NCI-H774 (cell line): ENCODE measurements at places on chromosomes 3 and 15.

DNA sequence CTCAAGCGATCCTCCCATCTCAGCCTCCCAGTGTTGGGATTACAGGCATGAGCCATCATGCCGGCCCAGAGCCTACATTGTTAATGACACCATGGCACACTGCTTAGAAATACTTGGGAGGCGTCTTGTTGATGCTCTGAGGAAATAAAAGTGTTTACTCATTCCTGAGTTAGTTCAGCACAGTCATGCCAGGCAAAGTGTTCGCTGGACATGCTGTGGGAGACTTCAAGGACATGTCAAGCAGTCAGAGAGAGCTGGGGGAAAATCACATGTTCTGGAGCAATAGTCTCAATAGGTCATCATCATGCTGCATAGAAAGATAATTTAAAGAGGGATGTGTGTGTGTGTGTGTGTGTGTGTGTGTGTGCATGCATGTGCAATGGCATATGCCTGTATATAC is 37.5 kb downstream of the TTC23 start:
- no peak for DNase-seq

DNA sequence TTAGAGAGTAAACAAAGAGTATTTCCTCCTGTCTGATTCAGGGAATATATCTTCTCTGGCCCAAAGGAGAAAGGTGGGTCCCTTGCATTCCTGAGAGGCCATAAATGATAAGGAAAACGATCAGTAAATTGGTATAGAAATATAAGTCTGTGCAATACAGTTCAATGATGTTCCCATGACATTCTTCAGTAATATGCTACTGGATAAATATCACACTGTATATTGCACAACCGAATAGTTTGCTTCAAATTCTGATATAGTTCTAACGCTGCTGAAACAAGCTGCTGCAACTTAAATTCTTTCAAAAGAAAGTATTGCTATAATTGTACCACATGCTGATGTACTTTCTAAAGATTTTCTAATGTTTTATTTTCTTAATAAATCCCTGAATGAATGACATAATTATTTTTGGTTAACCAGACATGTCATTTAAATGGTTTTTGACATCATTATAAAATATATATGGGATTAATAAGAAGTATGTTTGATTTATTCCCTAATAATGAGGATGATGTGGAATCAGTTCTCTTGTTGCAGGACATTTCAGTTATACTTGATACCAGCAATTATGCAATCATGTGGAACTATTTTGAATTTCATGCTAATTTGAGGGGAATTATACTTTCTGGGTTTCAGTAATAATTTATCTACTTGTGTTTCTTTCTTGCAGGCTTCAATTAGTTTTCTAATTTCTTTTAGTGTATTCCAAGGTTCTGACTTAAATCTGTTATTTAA is 44.9 kb downstream of the FGF7 start:
- DNase-seq: no peak

- DNase-seq: no peak
These were observed 358.6 kb downstream of the CHST2 start for GRCh38 chr3:143478115-143478693.

GRCh38 chr15:99954361-99955180 is 221.3 kb upstream of the LYSMD4 start:
- no peak for DNase-seq

DNA sequence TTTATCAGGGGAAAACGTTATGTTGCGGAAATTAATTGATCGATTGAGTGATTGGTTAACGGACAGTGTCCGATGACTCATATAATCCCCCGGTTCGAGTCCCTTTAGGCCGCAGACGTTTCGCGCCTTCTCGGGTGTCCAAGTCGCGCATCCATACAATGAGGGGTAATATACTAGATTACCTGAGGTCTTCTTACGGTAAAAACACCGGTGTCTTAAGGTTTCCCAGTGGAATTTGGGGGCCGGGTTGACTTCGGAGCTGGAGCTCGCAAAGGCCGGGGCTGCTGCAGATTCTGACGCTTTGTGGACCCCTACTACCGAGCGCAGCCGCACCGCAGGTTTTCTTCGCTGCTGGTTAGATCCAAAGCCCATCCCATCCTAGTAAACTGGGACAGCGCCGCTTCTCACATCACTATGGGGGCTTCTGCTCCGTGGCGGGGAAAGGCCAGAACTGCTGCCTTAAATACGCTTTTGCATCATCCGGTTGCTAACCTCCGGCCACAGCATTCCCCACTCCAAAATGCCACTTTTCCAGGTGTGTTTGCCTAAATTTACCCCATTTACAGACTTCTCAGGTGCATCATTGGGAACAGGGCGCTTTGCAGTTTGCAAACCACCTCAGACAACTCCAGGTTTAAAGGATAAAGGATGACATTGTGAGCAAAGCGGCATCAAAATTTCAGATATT is 858 bp upstream of the SACM1L start:
- no peak for DNase-seq

DNA sequence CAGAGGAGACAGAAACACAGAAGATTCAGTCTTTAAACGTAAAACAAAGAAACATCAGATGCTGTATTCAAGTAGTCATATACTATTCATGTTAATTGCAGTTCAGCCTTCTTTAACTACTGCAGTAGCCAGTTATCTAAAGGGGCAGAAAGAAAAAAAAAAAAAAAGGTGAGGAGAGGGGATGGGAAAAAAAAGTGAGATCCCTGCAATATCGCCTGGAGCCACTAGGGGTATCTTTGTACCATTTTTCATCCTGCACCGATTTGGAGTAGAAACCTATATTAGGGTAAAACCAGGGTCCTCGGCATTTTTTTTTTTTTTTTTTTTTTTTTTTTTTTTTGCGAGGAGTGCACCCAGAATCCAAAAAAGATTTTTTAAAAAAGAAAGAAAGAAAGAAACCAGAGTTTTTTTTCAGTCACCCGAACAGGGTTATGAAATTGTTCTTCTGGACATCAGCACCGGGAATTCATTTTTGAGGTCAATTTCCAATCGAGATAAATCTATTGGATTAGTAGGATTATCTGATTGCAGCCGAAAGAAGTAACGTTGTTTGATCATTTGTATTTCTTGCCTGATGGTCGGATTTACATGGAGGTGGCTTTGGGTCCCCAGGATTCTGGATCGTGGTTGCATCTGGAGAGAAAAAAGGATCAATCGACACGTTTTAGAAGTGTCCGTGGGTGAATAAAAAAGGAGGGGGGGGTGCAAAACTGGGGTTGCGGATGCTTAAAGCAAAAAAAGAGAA is 186.7 kb downstream of the NLGN1 start:
- DNase-seq: no peak

GRCh38 chr3:183634707-183635106 is 716 bp upstream of the KLHL24 start:
- DNase-seq: no peak

DNA sequence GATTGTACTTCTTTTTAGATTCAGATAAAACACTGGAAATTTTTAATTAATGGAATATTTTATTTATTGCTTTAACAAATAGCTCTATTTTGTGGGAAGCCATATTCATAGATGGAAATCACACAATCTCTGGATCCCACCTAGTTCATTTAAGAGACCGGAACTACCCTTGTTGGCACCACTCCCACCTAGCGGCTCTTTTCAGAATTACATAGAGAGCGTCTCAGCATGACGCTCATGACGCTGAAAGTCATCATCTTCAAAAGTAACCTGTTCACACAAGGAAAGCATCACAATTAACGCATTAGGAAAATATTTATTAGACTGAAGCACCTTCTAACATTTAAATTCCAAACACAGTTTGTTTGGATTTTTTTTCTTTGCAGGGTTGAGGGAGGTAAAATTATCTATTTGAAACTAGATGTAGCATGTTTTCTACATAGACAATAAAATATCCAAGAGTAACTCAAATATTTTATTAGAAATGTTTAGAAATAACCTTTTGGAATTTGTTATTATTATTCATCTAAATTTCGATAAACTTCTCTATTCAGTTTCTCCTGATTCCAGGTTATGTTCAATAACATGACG is 214.9 kb upstream of the ARRDC4 start:
- DNase-seq: no peak

DNA sequence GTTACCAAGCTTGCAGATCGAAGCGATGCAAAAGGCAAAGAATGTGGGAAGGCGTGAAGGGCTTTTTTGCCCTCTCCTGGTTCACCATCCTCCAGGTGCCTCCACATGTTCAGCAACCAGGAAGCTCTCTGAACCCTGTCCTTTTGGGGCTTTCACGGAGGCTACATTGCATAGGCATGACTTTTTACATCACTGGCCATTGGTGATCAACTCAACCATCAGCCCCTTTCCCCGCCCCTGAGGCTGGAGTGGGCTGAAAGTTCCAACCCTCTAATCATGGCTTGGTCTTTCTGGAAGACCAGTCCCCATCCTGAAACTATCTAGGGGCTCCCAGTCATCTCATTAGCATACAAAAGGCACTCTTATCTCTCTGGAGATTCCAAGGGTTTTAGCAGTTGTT is 52.6 kb downstream of the UACA start:
- no peak for DNase-seq

DNA sequence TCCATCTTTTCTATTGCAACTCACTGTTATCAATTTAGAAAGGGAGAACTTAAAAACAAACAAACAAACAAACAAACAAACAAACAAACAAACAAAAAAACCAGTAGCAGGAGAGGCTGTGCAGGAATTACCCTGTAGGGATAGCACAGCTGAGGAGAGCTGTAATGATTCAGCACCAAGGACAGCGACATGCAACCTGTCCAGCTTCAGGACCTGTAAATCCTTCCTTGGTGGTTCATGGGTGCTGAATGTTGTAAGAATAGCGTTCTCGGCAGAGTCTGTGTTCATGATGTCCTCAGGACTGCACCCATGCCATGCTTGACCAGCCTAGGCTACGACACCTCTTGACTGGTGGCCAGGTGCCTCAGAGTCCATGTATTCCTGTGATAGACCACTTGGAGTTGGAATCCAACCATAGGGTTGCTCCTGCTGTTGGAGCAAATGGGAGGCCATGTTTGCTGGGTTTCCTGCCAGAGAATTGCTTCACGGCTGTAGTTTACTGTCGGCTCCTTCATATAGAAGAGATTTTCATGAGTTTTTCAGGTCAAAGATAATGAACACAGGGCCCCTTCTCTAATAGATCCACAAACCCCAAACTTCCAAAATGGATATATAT is 65.9 kb downstream of the CACNA2D3 start:
- no peak for DNase-seq

DNA sequence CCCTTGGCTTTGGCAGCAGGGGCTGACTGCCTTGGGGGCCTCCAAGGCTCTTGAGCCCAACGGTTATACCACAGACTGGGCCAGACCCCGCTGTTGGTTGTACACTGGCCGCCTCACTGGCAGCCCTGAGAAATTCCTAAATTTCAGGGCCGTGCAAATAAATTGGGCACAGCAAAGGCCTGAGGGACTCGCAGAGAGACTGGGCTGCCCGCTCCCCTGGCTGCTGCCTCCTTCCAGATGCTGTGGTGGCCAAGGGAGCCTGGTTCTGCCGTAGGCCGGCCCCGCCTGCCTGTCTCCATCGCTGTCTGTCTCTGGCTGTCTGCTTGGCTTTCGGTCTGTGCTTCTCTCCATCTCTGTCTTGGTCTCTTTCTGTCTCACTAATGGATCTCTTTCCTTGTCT is 9.0 kb downstream of the FBLN2 start:
- no peak for DNase-seq

GRCh38 chr3:148931574-148931973 is 59.8 kb upstream of the GYG1 start:
- no peak for DNase-seq

- DNase-seq: no peak
These were observed 651.4 kb downstream of the OTOL1 start for GRCh38 chr3:162147996-162148395.

- no peak for DNase-seq
These were observed 78.8 kb downstream of the CMSS1 start for GRCh38 chr3:99896482-99896881.

DNA sequence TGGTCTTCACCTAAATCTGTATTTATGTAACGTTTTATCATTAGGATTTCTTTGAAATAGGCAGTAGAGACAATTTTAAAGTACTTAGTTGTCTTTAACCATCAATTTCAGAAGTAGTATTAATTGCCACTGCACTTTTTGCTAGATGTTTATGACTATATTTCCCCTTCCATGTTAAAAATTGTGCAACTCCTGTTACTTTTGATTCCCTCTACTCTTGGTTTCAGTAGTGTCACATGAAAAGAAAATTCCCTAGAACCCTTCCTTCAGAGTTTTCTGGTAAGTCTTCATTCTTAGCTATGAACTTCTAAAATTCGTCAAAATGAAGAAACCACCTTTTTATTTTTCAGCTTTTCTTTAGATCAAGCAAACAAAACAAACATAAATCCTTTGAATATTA is 7.1 kb downstream of the PIAS1 start:
- no peak for DNase-seq

DNA sequence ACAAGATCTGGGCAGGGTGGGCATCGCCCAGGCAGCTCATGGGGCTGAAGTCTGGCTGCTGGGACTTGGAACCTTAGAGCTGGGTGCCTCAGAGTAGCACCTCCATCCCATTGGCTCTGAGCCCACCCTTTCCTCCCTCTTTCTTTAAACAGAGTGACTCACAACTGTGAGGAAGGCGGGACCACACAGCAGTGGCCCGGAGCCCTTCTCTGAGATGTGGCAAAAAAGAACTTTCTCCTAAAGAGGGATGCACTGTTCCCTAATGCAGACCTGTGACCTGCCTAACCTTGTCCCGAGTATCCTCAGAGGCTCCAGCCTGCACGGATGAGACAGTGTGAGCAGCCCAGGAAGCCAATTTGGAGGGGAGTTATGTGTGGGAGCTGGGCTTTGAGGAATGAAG is 23.6 kb downstream of the PRR20G start:
- DNase-seq: no peak

- DNase-seq: no peak
These were observed 181.8 kb downstream of the MAGI1 start for GRCh38 chr3:65856907-65857306.
